Vagina (tissue), 2 donors: ENCODE measurements at places on chromosomes 13 and 19.

DNA sequence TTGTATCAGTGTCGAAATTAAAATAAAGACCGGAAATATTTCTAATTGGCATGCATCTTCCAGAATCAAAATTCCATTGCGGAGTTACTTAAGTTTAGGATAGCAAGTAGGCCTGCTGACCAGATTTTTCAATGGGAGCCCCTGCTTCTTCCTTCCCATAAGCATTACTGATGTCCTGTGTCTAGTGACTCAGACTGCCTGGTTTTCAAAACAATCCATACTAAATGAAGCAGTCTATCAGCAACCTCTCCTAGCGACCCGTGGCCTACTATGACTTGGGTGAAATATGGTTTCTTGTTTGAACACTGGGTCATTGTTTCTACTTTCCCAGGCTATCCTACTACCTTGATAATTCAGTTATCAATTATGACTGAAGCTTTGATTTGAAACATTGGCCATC lies 571.6 kb downstream of the TBC1D4 start:
- no peak for DNase-seq

- no peak for DNase-seq
Observed at GRCh38 chr13:38713046-38713445, 26.2 kb downstream of the FREM2 start.

DNA sequence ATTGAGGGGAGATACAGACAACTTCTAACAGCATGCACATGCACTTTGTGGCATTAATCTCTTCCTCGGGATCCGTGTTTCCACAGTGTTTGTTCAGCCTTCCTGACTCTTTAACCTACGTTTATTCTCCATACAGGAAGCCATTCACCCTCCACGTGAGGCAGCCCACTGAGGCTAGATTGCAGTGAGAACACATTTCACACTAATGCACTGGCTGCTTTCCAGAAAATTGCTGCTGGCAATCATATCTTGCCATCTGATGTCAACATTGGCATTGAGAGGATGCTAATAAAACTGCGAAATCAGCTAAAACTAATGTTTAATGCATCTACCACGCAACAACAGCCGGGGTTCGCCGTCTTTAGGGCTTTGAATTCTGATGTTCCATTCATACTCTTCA lies 30.0 kb downstream of the DCLK1 start:
- no peak for DNase-seq

DNA sequence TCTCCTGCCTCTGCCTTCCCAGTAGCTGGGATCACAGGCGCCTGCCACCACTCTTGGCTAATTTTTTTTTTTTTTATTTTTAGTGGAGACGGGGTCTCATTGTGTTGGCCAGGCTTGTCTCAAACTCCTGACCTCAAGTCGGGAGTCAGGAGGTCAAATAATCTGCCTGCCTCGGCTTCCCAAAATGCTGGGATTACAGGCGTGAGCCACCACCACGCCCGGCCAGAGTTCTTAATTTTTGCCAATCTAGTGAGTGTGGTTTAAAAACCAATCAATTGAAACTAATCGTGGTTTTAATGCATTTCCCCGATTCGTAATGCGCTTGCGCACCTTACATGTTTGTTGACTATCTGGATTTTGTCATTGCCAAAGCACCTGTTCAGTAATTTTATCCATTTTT lies 37.0 kb downstream of the SKA3 start:
- DNase-seq: no peak

DNA sequence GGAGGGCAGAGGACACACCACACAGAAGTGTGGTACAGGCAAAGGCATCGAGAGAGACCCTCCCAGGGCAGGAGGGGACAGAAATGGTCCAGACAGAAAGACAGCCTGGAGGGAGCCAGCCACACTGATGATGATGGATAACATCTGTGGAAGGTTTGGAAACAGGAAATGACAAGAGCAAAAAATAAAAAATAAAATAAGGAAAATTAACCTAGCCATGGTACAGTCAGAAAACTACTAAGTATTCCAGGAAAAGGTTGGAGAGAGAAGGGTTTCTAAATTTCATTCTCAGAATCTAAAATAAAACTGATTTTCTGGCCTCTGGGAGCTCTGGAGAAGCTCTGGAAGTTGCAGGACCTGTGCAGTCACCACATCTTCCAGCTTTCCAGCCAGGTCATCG lies 115.2 kb upstream of the VSTM2B start:
- DNase-seq: no peak

DNA sequence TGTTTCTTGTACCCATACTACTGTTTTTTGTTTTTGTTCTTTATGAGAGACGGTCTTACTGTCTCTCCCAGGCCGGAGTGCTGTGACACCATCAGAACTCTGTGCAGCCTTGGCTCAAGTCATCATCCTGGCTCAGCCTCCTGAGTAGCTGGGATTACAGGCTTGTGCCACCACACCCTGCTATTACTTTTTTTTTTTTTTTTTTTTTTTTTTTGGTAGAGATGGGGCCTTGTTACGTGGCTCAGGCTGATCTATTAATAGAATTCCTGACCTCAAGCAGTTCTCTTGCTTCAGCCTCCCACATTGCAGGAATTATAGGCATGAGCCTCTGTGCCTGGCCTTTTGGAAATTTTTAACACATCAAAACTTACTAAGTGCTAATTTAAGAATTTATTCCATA lies 2.9 kb upstream of the ZNF304 start:
- DNase-seq: no peak

GRCh38 chr13:47211106-47211505 lies 314.3 kb upstream of the HTR2A start:
- no peak for DNase-seq

DNA sequence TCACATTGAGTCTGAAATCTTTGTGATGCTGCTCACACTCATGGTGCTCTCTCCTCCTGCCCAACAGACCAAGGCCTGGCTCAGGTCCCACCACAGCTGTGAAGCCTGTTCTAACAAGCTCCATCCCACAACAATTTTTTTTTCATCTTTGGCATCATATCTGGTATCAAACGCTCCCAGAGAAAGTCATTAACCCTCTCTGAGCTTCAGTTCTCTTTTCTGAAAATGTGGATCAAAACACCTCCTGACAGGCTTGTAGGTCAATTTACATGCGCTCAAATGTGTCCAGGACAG lies 224.4 kb downstream of the LACC1 start:
- DNase-seq: no peak

GRCh38 chr13:110393761-110394160 lies 86.7 kb downstream of the COL4A2 start:
- DNase-seq: no peak

DNA sequence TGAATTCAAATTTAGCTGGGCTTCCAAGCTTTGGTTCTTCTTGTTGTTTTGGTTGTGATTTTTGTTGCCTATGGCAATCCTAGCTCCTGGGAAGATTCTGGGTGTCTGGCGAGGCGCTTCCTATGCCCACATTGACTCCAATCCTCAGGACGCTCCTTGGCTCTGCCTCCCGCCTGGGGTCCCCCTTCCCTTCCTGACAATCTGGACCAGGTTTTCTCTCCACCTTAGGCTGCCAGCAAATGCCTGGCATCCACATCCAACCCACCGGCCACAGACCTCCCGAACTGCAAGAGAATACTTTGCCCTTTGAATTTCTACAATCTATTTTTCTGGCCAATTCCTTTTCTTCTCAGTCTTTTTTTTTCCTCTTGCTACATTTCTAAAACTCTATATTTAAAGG lies 186.9 kb upstream of the UBL3 start:
- no peak for DNase-seq

- DNase-seq: no peak
Observed at GRCh38 chr19:58586133-58586765, 13.1 kb upstream of the MZF1 start.

- no peak for DNase-seq
Observed at GRCh38 chr19:54393381-54393780, 21.9 kb upstream of the TTYH1 start.

GRCh38 chr19:36340786-36341372 lies 38.1 kb downstream of the ZFP14 start:
- DNase-seq: no peak

DNA sequence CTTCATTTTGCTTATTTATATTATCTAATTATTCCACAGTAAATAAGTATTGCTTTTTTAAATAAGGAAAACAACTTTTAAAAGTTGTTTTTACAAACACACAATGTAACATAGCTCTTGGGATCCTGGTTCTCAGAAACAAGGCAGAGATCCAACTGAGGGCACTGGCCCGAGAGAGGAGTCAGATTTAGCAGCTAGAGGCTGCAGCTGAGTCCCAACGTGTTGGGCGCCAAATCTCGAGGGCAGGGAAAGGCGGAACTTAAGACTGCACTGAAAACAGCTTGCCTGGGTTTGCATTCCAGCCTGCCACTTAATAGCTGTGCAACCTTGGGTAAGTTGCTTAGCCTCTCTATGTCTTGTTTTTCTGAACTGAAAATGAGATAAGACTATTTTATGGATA lies 16.4 kb upstream of the WASF3 start:
- no peak for DNase-seq

GRCh38 chr19:49613374-49613773 lies 22.4 kb downstream of the PRR12 start:
- no peak for DNase-seq

DNA sequence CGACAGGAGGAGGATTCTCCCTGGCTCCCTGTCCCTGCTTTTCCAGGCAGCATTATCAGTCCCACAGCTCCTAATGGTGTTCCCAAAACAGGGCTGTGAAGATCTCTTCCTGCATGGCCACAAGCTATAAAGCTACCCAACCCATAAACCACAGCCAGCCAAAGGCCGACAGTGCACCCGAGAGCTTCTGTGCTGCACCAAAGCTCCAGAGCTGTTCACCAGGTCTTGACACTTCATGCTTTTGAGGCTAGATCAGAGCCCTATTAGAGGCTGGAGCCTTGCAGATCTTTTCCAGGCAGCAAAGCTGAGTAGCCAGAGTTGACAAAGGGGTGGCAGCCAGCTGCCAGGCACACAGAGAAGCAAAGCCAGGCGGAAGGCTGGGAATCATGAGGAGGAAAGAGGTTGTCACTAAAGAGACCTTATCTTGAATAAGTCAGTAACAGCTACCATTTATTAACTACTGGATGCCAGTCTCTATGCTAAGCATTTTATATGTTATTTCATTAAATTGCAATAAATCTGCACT lies 180.4 kb downstream of the KATNAL1 start:
- no peak for DNase-seq

DNA sequence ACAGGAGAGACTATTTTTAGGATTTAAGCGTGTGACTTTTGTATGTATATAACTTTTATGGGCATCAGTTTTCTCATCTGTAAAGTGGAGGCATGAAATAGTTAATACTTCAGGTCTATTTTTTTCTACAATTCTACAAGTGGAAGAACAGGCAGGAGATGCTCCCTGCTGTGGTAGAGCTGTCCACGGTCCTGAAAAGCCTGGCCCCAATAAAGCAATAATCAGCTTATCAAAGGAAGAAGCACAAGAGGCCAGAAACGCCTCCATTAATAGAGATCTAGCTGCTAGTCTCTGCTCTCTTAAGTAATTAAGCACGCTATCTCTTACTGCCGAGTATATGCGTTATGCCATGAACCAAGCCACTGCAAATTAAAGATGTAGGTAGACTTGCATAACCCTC lies 28.0 kb upstream of the WASF3 start:
- no peak for DNase-seq

DNA sequence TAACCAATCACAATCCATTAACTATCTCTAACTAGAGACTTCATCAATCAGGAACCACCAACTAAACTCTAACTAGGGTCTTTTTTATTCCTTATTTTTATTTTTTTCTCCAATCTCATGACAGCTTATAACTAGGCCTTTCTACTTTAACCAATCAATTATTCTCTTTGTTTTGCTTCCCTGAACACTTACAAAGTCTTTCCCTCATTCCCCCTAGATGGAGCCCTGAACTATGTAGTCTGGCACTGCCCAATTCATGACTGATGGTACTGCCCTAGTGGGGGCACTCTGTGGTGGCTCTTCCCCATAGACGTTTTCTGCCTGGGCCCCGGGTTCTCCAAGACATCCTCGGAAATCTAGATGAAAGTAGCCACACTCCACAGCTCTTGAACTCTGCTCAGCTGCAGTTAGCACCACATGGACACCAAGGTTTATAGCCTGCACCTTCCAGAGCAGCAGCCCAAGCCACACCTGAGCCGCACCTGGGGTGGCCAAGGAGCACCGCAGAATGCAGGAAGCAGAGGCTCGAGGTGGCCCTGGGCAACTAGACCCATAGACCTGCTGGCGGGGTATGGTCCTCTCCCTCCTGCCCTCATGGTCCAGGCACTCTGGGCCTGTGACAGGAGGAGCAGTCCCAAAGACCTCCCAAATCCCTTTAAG lies 6.6 kb downstream of the ATP7B start:
- no peak for DNase-seq

- DNase-seq: no peak
Observed at GRCh38 chr19:38362076-38362945, 12.1 kb upstream of the PSMD8 start.

GRCh38 chr19:49408816-49409440 lies 14.3 kb downstream of the PTH2 start:
- no peak for DNase-seq
